ENCODE measurements at places on chromosomes 2 and 18.

DNA sequence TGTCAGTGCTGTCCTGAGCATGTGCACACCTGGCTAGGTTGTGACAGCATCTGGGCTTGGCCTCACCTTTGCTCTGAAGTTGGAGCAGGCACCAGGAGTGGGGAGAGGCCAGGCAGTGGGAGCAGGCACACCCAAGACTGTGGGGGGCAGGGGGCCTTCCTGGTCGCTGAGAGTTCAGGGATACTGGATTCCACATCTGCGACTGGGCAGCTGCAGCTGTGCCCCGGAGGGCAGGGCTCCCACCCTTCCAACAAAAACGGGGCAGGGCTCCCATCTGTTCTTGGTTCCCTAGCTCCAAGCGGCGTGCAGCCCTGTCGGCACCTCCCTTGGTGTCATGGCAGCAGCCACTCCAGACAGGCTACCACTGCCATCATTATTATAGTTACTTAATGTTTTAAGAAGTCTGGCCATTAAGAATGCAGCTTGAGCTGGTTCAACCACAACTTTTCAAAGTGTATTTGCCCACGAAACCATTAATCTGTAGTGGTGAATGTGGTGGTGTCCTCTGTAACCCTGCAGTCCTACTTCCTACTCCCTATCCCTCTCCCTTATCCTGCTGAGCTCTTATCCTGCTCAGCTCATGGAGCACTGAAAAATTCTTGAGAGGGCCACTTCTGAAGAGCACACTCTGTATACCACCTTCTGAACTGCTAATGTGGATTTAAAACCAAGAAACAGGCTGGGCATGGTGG lies 48.0 kb upstream of the RAB1A start:
- DNase-seq = no peak

- DNase-seq = no peak
Measured at GRCh38 chr2:46294176-46294836, 2.9 kb upstream of the EPAS1 start.

DNA sequence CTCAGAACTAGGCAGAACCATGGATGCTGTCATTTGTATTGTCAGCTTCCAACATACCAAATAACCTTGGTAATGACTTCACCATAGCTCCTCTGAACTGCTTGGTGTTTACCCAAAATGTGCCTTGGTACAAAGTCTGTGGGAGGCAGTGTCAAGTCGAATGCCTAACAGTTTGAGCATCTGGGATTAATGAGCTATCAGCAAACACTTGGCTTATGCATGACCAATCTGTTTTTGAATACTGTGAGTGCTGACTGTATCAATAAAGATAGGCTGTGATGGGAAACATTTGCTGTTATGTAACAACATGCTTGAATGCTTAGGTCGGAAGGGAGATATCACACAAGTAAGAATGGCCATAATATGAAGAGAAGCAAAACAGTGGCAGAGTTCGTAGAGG lies 455.4 kb downstream of the CMPK2 start:
- DNase-seq = no peak

DNA sequence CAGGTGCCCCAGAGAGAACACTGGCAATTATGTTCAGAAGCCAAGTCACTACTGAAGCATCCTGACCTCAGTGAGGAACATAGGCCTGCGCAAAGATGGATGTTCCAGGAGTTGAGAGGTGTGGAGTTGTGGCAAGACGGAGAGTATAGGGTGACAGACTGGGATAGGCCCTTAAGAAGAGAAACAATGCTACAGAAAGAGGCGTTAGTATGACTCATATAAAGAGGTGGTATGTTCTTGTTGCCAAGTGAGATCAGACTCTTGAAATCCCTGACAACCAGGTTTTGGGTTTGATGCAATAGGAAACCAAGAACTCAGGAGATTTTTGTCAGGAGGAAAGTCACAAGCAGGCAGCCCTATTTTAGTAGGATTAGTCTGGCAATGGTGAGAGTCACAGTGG lies 185.6 kb downstream of the RIT2 start:
- DNase-seq = no peak

- DNase-seq = no peak
Measured at GRCh38 chr2:26086155-26086637, 52.3 kb downstream of the RAB10 start.

DNA sequence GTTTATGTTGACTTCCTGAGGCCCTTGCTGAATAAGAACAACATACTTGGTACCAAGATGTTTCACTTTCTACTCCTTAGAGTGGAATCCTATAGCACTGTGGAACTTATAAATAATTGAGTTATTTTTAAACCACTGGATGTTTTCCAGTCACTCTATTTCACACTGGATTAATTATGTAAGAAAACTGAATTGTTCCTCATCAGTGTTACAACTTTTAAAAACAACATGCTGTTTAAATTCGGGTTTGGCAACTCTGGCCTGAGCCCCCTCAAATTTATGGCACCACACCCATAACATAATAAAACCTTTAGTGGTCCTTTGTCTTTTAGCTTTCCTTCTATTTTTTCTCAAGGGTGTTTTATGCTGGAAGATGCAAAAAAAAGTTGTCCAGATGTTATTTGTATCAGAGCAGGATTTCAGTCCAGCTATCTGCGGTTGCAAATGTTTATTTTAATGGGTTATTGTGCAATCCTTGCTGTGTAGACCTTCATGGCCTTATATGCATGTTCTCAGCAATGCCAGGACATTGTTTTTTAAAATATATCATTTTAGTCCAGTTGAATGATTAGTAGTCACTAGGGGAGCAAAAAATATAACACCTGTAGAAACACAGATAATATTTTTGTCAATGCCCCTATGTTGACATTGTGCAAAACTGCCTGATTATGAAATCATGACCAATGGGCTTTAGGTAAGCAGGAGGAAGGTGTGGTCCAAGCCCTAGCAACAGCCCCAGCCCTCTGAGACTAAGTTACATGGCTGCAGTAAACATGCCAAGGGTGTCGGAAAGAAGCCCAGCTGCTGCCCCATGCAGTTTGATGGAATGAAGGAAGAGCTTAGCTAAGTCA lies 638.0 kb upstream of the ZEB2 start:
- no peak for DNase-seq

- no peak for DNase-seq
Measured at GRCh38 chr2:118169359-118170005, 81.2 kb downstream of the INSIG2 start.

GRCh38 chr18:60870261-60871153 lies 462.7 kb upstream of the CDH20 start:
- no peak for DNase-seq

DNA sequence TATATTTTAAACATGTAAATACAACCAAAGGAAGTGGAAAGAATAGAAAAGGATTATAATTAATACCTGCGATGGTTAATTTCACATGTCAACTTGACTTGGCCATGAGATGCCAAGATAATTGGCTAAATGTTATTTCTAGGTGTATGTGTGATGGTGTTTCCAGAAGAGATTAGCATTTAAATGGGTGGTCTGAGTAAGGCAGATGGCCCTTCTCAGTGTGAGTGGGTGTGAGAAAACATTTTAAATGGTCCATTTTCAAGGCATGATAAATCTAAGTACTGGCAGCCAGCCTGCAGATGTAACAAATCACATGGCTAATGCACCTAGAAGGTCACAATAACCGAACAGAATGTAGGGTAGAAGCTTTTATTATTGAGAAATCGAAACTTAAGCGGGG lies 99.6 kb upstream of the CDH7 start:
- no peak for DNase-seq

DNA sequence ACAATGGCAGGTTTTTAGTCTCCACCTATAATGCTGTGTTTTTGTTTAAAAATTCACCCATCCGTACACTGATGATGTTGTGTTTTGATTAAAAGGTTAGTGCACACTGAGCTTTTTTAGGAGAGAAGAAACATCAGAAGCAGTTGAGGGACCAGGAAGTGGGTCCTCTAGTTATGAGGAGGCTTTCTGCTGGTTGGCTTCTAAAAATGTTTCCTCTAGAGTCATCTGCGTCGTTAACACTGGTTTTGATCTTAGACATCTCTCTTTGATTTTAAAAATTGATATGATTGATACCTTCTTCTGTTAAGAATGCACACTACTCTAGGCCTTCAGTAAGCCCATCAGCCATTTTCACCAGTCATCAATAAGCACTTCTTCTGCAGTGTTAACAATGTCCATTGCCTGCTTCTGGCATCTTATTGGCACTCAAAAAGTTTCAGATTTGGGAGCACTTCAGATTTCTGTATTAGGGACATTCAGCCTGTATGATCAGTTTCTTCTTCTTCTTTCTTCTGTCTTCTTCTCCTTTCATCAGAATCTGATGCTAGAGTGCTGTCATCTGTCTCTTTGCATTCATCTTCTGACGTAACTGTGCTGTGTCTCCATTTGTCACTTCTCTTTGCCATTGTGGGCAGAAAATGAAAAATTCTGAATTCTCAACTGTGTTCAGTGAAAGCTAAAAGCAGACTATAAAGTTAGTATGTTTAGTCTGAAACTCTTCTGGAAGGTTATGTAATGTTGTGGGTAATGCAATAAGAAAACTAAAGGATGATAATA lies 56.3 kb downstream of the PHLPP1 start:
- DNase-seq = no peak

DNA sequence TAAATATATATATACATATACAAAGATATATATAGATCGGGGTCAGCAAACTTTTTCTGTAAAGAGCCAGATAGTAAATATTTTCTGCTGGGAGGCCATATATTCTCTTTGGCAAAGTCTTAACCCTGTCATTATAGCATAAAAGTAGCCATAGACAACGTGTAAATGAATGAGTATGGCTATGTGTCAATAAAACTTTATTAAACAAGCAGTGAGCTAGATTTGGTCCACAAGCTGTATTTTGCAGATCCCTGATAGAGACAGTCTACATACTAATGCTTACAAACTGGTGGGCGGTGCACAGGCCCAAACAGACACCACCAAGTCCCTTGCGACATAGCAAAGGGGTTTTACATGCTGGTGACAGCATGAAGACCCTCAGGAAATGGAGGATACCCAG lies 30.3 kb downstream of the SLC14A2 start:
- DNase-seq = no peak

DNA sequence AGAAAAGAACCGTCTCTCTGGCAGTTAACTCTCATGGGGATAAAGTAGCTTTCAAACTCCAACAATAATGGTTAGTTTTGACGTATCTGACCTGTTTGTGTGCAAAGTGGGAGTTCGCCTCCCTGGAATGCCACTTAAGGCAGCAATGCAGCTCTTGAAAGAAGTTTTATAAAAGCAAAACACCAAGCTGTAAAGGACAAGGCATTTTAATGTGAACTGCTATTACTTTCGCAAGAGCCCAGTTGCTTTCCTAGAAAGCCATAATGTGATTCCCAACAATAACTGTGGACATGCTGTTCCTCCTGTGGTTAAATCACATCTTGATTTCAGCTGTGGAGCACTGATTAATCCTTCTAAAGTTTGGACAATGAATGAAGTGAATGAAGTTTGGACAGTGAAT lies 303.7 kb downstream of the PTPRM start:
- no peak for DNase-seq

GRCh38 chr2:68253219-68254068 lies 1.1 kb upstream of the PPP3R1 start:
- DNase-seq = peak; percentile 20

DNA sequence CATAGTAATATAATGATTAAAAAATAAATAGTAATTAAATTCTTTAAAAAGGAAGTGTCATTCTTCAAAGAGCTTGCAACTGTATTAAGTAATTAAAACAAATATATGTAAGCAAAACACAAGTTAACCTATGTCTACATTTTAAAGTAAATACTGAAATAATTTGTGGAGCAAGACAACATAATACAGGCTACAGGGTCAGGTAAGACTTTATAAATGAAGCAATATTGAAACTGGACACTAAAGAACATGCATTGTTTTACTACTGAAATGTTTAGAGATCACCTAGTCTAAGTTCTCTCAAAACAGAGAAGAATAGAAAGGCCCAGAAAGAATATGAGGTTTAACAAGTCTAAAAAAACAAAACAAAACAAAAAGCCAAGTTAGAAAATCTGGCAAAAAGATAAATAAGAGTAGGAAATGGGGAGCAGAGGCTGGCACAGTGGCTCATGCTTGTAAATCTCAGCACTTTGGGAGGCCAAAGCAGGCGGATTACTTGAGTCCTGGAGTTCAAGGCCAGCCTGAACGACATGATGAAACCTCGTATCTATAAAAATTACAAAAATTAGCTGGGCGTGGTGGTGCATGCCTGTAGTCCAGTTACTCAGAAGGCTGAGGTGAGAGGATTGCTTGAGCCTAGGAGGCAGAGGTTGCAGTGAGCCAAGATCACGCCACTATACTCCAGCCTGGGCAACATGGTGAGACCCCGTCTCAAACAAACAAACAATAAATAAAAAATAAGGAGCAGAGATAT lies 34.4 kb downstream of the VPS54 start:
- no peak for DNase-seq

GRCh38 chr2:218691234-218691633 lies 19.3 kb downstream of the STK36 start:
- DNase-seq = no peak

- DNase-seq = no peak
Measured at GRCh38 chr2:232802091-232802490, 25.7 kb upstream of the KCNJ13 start.

DNA sequence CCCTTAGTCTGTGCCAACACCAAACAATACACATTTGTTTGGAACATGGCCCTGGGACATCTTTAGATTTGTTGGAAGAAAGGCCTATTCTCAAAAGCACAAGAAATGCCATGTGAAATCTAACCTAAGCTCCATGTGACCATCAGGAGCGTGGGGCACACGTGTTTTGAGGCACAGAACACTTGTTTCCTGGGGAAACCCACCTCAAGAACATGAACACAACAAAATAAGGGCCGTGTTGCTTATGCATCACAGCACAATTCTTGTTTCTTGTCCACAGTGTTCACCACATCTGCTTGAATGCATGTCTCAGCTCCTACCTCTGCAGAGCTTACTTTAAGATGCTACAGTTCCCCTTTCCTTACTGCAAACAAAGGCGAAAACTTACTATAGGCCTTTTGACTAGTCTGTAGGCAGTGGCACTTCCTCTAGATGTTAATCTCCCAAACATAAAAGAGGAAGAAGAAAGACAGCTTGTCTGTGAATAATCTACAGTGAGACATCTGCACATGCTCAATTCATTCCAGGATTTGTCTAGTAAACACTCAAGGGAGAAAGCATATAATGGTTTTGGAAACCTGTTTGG lies 165.0 kb downstream of the ANKRD44 start:
- no peak for DNase-seq

- no peak for DNase-seq
Measured at GRCh38 chr2:28615706-28616105, 119.8 kb downstream of the PLB1 start.

DNA sequence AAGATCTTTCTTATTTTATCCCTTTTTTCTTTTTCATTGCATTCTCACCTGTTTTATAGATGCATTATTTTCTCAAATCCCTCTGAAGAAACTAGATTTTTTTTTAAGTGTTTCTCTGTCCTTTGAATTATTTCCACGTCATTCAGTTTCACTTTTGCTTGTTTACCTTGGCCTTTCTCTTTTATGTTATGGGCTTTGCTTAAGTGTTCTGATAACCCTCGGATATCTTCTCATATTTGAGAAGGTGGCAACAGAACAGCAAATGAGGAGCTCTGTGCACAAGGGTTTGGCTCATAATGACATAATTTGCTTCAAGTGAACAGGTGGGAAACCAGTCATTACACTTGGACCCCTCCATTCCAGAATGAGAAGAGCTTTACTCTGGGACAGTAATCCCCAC lies 111.9 kb downstream of the C1D start:
- no peak for DNase-seq
